ENCODE measurements at places on chromosomes 4 and X.

DNA sequence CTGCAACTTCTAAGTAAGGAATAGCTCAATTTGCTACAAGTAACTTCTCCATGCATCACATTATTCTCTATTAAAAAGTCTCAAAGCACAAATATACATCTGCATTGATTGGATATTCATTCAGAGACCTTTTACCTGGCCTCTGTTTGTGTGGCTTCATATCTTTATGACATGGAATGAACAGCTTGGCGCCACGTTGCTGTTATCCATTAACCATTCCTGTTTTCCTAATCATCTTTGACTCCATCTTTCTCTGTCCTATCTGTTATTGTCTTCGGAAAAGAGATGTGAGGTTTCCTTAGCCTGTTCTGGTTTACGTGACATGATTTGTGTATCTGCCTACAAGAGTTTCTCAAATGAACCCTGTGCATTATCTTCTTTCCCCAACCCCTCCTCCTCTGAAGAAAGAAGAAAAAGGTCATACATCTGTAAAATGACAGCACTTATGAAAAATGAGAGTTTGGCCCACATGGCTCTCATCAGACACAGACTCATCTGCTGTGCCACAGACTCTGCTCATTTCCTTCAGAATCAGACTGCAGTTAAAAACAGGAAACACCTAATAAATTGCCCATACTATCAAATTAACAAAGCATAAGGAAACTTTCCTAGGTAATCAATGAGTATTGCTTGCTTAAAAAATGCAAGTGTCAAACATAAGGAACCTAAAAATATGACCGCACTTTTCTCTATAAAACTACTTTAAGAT, 347.6 kb upstream of the FAM241A start:
- DNase-seq, result no peak

- no peak for DNase-seq
These were observed 240.5 kb downstream of the GRIA3 start for GRCh38 chrX:123424546-123424945.

GRCh38 chrX:118595501-118596042, 100.0 kb downstream of the DOCK11 start:
- no peak for DNase-seq

DNA sequence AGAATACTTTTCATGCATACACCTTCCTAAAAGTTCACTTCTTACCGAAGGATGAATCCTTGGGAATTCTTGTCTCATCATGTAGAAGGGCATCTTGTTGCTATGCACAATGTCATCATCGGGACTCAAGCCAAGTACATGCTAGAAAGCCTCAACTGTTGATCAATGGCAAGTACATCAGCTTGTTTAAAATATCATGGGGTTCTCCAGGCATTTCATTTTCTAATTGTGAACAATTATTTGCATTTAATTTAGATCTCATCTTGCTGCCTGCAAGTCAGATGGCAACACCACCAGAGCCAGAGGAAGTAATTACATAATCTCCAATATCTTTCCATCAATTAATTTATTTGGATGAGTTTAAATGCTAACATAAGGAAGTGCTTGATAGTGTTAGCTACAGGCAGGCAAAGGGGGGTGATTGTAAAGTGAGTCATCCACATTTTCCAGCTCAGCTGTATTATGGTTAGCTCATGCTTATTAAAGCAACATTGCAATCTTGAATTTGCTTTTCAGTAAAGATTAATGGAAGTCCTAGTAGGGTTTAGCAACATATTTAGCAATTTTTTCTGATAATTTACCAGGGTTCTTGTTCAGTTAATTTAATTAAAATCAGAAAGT, 356.5 kb downstream of the CBLL2 start:
- no peak for DNase-seq

- DNase-seq, result no peak
These were observed 108.3 kb upstream of the ARSJ start for GRCh38 chr4:114087596-114088230.

DNA sequence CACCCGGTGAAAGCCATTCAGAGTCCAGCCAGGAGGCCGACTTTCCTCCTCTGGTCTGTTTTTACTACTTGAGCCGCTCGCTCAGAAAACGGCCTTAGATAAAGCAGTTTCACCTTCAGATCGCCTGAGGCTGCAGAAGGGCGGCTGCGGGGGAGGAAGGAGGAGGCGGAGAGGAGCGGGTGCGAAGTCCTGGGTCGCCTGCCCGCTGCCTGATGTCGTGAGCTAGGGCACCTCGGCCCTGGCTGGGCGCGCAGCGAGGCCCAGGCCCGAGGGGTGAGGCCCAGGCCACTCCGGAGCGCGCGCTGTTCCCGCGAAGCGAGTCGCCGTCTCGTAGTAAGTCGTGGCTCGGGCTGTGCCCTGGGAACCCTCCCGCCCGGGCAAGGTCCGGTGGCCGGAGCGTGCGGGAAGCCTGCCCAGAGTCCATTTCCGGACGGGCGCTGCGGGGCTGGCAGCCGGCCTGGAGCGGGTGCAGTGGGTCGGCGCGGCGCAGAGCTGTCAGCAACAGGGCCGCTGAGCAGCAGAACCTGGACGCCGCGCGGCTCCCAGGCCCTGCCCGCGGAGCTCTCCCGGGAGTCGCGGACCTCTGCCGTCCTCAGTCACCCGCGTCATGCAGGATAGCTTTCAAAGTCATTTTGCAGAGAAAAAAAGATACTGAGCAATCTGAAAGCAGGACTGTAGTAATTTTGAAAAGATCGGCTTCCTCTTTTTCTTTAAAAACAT, 18.6 kb downstream of the TRIM2 start:
- no peak for DNase-seq

DNA sequence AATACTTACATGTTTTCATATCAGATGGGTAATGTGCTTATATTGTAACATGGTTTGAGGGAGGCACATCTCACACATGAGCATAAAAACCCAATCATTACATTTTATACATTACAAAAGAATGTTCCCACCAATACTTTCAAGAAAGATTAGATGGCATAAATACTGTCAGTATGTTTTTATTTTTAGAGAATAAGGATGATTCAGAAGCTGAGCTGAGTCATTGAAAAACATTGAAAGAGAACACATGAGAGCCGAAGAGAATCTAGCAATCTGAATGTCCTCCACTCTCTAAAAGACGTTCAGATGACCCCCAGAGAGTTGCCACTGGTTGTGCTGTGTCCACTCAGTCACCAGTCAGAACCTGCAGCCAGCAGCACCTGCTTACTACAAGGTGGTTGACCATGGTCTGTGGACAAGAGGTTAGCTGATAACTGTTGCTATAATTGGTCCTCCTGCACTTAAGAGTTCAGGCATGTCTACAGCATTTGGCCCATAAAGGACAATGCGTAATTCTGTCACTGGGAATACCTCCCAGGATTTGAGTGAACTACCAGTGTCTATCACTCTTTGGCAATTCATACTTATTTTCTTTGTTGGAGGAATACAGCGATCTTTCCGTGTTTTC, 382.2 kb upstream of the IGFBP7 start:
- DNase-seq, result no peak

DNA sequence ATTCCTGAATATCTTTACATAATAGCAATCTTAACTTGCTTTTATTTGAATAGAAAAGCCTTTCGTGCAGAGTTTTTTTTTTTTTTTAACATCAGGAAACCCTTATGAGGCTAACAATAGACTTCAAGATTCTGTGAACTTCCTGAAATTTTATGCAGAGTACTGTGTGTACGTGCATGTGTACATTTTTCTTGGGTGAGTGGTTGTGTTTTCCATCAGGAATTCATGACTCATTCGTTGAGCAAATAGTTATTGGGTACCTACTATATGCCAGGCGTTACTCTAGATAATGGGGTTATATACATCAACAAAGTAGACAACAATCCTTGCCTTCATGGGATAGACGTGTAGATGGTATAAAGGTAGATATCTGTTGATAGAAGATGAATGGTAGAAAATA, 59.1 kb downstream of the MRPL1 start:
- no peak for DNase-seq

- DNase-seq, result no peak
These were observed 137.8 kb upstream of the TBC1D9 start for GRCh38 chr4:140893939-140894338.

DNA sequence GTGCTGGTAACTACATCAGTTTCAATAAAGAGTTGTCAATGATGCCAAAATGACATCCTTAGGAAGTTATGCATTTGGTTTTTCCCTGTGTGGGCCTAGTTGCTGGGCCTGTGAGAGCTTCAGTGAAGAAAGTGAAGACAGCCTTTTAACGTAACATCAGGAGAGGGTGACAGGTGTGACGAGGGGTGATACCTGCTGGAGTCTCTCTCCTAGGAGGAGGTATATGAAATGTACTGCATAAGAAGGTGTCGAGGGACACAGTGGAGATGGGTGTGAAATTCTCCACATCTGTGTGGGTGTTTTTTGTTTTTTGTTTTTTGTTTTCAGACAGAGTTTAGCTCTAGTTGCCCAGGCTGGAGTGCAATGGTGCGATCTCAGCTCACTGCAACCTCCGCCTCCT, 49.2 kb downstream of the EVC start:
- DNase-seq, result no peak

GRCh38 chr4:147015491-147015890, 69.8 kb upstream of the TTC29 start:
- DNase-seq, result no peak

DNA sequence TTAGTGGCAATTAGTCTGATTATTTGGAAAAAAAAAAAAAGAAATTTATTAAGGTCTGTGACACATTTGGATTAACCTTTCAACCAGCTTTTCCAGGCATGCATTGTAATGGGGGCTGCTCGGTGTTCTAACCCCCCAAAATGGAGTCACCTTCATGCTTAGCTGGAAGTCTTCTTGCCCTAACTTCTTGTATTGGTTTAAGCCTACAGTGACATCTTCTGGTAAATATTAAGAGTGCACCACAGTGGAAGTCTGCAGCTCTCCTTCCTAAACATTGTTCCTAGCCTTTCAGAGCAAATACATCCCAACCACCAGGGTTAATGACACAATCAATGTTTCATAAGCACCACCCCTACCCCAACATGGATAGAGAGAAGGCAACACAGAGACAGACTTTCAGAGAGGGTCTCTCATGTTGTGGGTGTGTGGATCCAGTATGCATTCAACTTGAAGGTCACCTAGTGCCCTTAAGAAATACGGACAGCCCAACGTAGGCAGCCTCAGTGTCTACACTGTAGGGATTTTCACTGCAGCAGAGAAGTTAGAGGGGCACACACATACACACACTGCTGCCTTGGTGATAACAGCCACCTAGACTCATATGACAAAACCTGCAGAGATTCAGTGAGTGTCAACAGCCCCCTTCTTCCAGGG, 142.9 kb upstream of the MBNL3 start:
- DNase-seq, result no peak

GRCh38 chr4:181662383-181662782, 580.8 kb upstream of the TENM3 start:
- DNase-seq, result no peak
